ENCODE measurements at places on chromosomes 13 and 19.

DNA sequence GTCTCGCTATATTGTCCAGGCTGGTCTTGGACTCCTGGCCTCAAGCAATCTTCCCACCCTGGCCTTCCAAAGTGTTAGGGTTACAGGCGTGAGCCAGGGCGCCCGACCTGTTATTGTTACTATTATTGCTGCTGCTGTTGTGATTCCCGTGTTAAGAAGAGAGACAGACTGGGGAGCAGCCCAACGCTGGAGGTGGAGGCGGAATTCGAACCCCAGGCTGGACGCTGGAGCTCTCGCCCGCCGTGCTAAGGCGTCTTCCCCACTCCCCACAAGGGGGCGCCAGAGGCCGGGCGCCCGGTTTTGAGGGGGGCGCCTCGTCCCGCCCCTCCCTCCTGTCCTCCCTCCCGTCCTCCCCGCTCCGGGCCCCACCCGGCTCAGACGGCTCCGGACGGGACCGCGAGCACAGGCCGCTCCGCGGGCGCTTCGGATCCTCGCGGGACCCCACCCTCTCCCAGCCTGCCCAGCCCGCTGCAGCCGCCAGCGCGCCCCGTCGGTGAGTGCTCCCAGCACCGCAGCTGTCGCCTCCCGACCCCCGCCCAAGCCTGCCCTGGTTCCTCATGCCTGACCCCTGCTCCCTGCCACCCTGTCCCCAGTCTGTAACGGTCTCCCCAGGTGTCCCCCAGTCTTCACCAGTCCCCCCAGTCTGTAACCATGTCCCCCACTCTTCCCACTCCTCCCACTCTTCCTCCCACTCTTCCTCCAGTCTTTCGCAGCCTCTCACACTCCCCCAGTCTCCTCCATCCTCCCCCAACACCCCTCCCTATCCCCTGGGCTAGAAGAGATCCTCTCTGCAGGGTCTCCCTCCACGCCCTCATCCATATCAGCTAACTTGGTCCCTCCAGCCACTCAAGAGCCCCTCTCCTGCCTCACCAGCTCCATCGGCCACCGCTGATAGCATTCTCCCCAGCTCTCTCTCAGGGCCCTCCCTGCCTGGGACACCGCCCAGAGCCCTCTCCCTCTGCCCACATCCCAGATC, at the start of gene EHD2:
TSS of gene EHD2 (plus strand) at position 377 of the 976 bp plus-strand sequence. CDS start 3,191 bp downstream, outside the sequence.
- DNase-seq = no peak

- DNase-seq = no peak
These were observed 706 bp downstream of the P2RY11 start for GRCh38 chr19:10112037-10112761.

GRCh38 chr13:31963631-31964030, 67.9 kb upstream of the FRY start:
- no peak for DNase-seq

GRCh38 chr13:23848646-23849141, 40.5 kb downstream of the MIPEP start:
- no peak for DNase-seq

- no peak for DNase-seq
These were observed 528.4 kb upstream of the NBEA start for GRCh38 chr13:34413538-34414210.

DNA sequence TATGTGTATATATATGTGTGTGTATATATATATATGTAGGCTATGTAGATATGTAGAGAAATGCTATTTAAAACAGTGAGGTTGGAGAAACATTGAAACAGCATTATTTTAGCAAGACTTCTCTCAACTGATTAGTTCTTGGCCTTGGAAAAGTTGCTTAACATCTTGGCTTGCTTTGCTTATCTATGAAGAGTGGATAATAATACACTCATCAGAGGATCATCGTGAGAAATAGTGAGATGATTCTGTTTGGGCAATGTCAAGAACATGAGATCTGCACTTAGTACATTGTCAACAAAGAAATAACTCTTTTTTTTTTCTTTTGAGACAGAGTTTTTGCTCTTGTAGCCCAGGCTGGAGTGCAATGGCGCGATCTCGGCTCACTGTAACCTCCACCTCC, 128.3 kb downstream of the KLF5 start:
- no peak for DNase-seq

DNA sequence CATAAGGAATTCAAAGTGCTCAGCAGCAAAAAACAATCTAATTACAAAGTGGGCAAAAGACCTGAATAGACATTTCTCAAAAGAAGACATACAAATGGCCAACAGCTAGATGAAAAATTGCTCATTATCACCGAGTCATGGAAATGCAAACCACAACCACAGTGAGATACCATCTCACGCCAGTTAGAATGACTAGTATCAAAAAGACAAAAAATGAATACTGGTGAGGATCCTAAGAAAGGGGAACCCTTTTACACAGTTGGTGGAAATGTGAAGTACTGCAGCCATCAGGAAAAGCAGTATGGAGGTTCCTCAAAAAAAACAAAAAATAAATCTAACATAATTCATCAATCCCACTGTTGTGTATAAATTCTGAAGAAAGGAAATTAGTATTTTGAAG, 1206.1 kb downstream of the EFNB2 start:
- DNase-seq = no peak

GRCh38 chr13:88246239-88246638, 575.1 kb downstream of the SLITRK5 start:
- no peak for DNase-seq

GRCh38 chr13:32117001-32117400, 85.4 kb downstream of the FRY start:
- no peak for DNase-seq

DNA sequence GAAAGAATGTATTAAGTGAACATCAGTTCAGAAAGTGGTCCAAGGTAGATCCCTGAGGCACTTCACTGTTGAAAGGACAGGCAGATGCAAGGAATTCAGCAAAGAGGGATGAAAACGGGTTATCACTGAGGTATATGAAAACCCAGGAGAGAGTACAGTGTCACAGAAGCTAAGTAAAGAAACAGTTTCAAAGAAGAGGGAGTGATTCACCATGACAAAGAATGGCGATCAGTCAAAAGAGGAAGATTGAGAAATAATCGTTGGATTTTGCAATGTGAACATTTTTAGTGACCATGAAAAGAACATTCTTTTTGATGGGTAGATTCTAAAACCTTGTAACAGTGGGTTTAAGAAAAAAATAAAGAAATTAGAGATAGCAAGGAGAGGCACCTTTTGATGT, 99.3 kb downstream of the EPSTI1 start:
- no peak for DNase-seq
